CD4-positive, alpha-beta T cell treated with Interleukin-12 subunit alpha and Interleukin-12 subunit beta, for 1 hour (primary cell): ENCODE measurements at places on chromosomes 2 and 18.
A peak's percentile ranks its signal among the peaks of the same experiment; 100 is the strongest.

DNA sequence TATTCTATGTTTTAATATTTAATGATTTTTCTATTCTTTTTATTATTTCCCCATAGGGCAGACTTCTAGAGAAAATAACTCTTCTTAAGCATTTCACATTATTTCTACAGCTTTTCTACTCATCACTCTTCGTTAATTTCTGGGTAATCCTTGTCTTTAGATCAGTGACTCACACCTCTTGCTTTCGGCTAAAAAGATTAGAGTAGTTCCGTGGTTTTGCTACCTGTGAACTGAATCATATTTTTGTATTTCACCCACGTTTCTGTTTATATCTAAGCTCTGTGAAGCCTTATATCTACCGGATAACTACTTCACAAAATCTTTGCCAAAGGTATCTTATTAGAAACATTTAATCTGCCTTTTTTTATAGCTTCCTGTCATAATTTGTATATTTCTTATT is 685.5 kb upstream of the FSHR start:
- no peak for DNase-seq

DNA sequence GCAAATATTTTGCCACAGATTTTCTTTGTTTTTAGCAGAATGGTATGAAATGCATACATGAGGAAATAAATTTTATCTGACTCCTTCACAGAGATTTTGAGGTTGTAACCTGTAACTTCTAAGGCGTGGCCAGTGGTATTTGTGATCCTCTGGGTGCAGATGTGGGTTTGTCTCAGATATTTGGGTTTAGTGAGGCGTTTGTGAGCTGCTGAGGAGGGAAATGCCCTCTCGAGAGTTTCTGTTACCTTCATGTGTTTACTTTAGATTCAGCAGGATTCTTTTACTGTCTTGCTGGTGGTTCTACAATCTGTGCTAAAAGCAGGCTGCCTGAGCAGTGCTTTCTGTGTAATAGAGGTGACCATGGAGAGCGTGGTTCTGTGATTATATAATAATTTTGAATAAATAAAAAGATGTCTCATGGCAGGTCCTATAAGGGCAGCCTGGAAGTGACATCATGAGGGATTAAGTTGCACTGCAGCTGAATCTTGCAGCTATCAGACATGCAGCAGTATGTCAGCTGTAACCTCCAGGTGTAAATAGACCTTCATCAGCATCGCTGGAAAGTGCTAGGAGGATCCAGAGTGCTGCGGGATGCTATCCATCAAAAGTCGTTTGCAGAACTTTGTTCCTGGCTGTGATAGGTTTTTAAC is 34.1 kb downstream of the TANC1 start:
- no peak for DNase-seq

DNA sequence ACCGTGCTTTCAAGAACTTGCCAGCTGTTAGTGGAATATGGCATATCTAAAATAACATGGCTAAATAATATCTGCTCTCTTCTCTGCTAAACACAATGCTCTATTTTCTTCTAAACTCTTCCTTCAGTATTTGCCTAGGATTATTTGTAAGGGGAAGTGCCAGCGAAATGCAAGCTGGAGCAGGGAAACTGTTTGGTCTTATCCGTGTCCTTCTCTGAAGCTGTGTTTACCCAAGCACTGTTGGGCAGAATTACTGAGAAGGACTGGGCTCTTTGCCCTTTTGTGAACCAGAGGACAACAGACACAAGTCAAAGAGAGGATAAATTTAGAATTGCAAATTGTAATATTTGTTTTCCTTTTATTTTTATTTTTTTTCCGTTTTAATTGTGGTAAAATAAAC is 23.6 kb downstream of the CPO start:
- no peak for DNase-seq

DNA sequence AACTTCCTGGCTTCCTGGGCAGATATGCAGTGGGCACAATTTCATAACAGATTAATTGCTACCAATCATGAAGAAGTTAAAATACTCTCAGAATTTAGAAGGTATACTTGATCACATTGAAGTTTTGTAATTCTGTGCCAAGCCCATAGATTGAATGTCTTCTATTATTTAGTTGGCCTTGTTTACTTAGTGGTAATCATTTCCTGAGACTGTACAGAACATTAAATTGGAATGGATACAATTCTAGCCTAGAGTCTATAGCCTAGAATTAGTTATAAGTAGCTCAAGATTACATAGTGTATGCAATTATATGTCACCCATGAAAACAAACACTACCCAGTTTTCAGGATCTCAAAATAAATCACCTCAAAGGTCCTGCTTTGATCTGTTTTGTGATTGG is 615.8 kb downstream of the XIRP2 start:
- no peak for DNase-seq

- DNase-seq = no peak
Observed at GRCh38 chr18:76958692-76959341, 136.5 kb downstream of the ZNF236 start.

- no peak for DNase-seq
Observed at GRCh38 chr2:121294881-121295840, 10.2 kb upstream of the TFCP2L1 start.

DNA sequence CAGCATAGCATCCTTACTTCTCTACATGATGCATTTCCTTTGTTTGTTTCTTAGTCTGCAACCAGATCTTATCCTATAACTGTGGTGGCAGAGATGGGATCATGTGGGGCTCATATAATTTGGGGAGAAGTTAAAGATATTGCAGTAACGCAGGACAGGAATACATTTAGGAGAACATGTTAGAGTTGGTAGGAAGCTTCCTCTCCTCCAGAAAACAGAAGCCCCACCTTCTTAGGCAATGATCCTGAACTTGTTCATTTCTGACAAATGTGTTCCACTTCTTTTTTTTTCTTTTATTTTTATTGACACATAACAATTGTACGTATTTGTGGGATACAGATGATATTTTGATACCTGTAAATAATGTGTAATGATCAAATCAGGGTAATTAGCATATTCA is 99.9 kb downstream of the VSNL1 start:
- no peak for DNase-seq

- DNase-seq = no peak
Observed at GRCh38 chr2:173150087-173150486, 74.4 kb downstream of the MAP3K20 start.

GRCh38 chr2:2472881-2473280 is 141.8 kb upstream of the MYT1L start:
- DNase-seq = no peak

GRCh38 chr2:204544961-204545860 is at the start of gene PARD3B:
Gene PARD3B (plus strand): TSS chr2:204545475. CDS start chr2:204546000, 525 bp downstream.
- no peak for DNase-seq

GRCh38 chr2:182784777-182785176 is 68.7 kb downstream of the DNAJC10 start:
- no peak for DNase-seq

GRCh38 chr18:23825978-23826405 is 136.7 kb downstream of the LAMA3 start:
- DNase-seq = no peak

- DNase-seq = peak; percentile 27
Observed at GRCh38 chr2:230473378-230473777, 57.4 kb downstream of the SP100 start.

DNA sequence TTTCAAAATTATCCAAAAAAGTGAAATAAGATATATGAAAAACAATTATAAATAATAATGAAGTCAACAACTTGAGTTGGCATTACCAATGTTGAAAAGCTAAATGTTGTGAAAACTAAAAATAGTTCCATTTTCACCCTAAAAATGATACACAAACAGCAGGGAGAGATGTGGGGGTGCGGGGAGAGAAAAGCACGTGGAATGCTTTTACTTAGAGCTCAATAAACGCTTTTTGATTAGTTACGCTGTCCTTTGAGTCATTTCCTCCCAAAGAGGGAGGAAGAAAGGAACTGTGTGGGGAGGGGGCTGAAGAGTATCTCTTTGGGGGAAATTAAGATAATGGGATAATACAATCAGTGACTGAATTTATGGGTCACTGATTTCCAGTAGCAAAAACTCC is 29.2 kb downstream of the ZNF521 start:
- DNase-seq = no peak

DNA sequence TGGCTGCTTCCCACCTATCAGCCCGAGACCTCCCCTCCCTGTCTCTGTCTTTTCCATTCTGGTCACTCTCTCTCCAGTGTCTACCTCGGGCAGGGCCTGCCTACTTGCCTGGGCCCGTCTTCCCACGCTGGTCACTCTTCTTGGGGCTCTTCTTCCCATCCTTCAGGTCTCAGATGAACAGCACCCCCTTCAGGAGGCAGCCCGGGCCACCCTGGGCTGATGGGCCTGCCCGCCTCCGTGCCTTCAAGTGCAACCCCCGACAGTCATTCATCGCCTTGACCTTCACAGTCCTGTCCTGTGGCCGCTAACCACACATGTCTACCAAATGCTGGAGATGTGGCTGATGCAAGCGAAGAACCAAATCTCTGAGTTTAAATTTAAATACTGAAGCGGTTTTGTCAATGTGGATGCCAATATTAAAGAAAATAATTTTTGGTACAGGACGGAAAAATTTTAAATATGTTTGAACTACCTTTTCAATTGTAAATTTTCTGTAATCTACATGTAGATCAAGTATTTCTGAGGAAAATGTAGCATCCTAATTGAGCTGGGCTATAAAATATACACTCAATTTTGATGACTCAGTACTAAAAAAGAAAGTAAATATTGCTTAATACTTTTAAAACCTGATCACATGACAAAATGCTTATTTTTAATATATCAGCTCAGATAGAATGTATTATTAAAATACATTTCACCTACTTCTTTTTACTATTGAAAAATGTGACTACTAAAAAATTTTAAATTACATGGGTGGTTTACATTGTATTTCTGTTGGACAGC is 96.4 kb downstream of the LAMA1 start:
- no peak for DNase-seq

- DNase-seq = no peak
Observed at GRCh38 chr2:31446848-31447247, 32.3 kb upstream of the XDH start.

GRCh38 chr18:70261141-70261788 is 27.6 kb upstream of the SOCS6 start:
- DNase-seq = no peak

DNA sequence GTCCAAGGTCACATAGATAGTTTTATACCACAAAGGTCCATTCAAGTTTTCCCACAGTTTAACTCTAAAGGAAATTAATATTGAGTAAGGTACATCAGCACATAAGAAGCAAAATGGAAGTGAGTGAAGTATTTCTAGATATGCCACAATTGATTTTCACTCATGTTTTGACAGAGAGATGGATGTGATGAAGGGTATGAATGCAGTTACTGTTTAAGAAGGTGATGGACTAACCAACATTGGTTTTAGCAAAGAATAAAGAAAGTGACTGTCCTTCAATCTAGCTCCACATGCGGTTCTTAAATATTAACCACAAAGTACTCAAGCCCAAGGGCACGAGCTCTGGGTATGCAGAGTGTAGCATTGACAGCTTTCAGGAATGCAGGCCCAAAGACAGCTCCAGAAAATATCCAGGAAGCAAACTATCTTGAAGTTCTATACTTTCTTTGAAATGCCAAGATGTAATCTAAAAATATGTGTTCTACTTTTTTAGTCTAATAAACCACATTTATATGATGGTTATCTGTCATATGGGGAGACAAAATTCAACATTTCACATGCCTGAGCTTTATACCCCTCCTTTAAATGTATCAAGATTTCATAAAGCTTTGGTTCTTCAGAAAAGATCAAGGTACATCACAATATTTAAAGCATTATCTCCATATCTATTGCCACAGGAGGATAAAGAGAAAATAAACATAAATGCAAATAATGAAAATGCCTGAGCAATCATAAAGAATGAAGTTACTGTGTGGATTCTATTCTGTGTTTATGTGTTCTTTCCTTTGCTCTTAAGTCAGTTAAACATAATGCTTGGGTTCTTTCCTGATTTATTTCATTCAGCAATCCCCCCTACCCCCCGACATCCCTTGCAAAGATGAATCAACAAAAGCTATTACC is 6.7 kb upstream of the SCN1A start:
- no peak for DNase-seq

- DNase-seq = no peak
Observed at GRCh38 chr18:76679259-76679658, 143.1 kb upstream of the ZNF236 start.

- no peak for DNase-seq
Observed at GRCh38 chr2:202149155-202149762, 76.2 kb downstream of the KIAA2012 start.

DNA sequence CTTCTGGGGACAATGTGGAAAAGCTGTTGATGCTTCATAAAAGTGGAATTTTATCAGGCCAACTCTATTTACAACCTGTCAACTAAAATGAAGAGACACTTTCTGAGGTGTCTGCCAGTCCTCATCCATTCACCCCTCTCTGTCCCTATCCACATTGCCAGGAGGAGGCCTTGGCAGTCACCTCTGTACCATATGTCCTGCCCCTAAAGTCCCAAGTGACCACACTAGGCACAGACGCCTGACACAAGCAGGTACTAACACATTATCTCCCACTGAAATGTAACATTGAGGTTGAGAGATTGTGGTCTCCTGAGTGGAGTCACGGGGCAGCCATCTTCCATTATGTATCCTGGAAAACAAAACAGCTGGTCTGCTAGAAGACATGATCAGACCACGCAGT is 71.4 kb downstream of the OSBPL1A start:
- DNase-seq = no peak

- no peak for DNase-seq
Observed at GRCh38 chr2:1350111-1350510, 63.2 kb upstream of the TPO start.

GRCh38 chr2:111640480-111640879 is 243.5 kb downstream of the ANAPC1 start:
- DNase-seq = no peak

- no peak for DNase-seq
Observed at GRCh38 chr2:88005776-88006175, 10.6 kb downstream of the RNU2-63P start.

- no peak for DNase-seq
Observed at GRCh38 chr2:10303181-10303693, 533 bp downstream of the HPCAL1 start.

DNA sequence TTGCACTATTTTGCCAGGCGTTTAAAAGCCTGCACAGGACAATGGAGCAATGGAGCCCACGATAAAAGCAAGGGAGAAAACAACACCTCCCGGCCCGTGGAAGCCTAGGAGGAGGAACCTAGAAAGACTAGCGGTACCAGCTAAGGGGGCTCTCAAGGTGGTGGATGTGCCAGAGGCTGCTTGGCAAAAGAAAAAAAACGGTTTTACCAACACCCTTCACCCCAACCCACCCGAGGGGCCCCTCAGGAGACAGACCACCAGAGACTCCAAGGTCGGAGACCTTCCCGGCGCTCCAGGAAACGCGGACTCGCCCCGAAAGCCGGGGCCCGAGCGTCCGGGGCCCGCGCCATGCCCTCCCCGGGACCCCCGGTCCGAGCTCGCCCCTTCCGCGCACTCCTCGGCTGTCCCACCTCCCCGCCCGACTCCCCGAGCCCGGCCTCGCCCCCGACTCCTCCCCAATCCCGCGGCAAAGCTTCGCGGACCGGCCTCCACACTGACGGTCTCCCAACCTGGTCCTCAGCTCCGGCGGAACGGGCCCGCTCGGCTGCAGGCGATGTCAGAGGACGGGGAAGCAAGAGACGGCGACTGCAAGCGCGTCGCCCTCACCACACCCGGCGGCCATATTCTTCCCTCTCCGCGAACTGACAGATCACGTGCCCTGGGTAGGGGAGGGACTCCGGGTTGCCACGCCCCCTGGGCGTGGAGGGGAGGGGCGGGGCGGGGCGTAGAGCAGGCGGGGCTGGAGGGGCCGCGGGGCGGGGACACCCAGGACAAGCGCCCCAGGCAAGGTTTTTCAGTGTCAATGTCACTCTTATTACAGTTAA is at the start of gene KIDINS220:
TSS of gene KIDINS220 (minus strand) at position 643 of the 824 bp plus-strand sequence. CDS start 10,520 bp downstream, outside the sequence.
- DNase-seq = peak; percentile 89

GRCh38 chr2:138744713-138745112 is 35.5 kb downstream of the NXPH2 start:
- DNase-seq = no peak

- DNase-seq = no peak
Observed at GRCh38 chr2:105893011-105893995, 148.6 kb downstream of the NCK2 start.
